ENCODE measurements at places on chromosomes 6 and 20.

- no peak for DNase-seq
- no peak overlapping the region for H3K27ac ChIP-seq
- H3K4me1 ChIP-seq = peaks cover 29% of the 10 kb centered on the region
- H3K27me3 ChIP-seq = no peaks in the 10 kb centered on the region
Observed at GRCh38 chr6:42963855-42964605, 3.5 kb downstream of the GNMT start.

DNA sequence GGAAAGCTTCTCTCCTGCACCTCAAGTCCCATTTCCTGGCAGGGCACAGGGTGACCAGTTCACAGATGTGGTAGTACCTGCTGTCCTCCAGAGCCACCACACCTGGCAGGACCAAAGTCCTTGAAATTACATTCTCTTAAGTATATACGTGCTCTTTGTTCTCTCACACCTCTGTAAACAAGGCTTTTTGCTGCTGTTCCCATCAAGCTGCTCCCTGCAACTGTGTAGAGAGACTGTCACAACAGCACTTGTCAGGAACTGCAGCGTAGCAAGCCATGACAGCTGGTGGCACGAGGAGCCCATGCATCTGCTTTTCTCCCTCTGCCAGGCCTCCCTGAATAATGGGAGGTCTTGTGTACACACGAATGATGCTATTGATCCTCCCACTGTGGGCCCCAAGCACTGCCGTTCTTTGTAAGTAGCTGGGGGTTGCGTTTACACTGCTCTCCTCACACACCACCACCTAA lies 431.8 kb downstream of the CD83 start:
- H3K4me1 ChIP-seq = no peaks in the 10 kb centered on the region
- no peak for DNase-seq
- no peaks in the 10 kb centered on the region for H3K27me3 ChIP-seq
- H3K4me3 ChIP-seq = no peak overlapping the region

- no peaks in the 10 kb centered on the region for H3K36me3 ChIP-seq
- no peaks in the 10 kb centered on the region for H3K4me1 ChIP-seq
- no peak for DNase-seq
- H3K4me3 ChIP-seq = no peak overlapping the region
- H3K27ac ChIP-seq = no peak overlapping the region
- H3K27me3 ChIP-seq = no peaks in the 10 kb centered on the region
Observed at GRCh38 chr20:19016140-19016497, 196.3 kb upstream of the SLC24A3 start.

GRCh38 chr6:111450087-111450486 lies 32.9 kb downstream of the REV3L start:
- no peak overlapping the region for H3K4me3 ChIP-seq
- no peaks in the 10 kb centered on the region for H3K27me3 ChIP-seq
- DNase-seq = no peak
- no peaks in the 10 kb centered on the region for H3K4me1 ChIP-seq
- H3K36me3 ChIP-seq = no peaks in the 10 kb centered on the region
- H3K27ac ChIP-seq = no peak overlapping the region

DNA sequence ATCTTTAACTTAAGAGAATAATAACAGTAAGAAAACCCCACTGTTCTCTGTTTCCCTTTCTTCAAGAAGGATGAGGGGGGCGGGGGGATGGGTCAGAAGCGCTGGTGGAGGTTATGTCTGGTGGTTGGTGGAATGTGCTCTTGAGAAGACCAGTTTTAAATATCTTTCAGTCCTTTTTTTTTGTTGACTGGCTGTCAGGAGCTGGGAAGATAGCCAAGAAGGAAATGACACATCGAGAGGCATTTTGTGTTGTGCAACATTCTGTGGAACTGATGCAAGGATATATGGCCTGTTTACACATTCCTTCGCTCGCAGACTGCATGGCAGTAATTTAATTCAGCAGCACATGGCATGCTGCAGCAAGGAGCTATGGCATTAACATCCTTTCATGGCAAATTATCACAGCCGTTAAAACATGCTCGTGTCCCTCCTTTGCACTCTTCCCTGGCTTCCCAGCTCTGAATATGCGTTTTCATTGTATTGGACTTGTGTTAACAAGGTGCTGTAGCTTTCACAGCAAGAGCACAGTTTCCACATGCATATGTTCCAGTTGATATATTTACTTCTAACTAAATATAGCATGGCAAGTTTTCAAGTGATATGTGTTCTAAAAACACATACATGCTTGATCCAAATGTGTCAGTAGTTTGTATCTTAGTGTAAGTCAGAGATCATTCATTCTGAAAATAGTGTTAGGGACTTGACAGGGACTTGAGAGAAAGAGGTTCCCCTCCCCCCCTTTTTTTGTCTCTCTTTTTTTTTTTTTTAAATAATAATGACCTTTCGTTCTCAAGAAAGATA lies 68.2 kb upstream of the SUPT3H start:
- no peaks in the 10 kb centered on the region for H3K27me3 ChIP-seq
- H3K4me1 ChIP-seq = peaks cover 6% of the 10 kb centered on the region
- no peaks in the 10 kb centered on the region for H3K36me3 ChIP-seq
- peak; percentile 47 for DNase-seq

GRCh38 chr6:156599366-156599765 lies 177.8 kb upstream of the ARID1B start:
- H3K4me3 ChIP-seq = no peak overlapping the region
- no peaks in the 10 kb centered on the region for H3K27me3 ChIP-seq
- no peaks in the 10 kb centered on the region for H3K36me3 ChIP-seq
- DNase-seq = no peak
- no peak overlapping the region for H3K27ac ChIP-seq

DNA sequence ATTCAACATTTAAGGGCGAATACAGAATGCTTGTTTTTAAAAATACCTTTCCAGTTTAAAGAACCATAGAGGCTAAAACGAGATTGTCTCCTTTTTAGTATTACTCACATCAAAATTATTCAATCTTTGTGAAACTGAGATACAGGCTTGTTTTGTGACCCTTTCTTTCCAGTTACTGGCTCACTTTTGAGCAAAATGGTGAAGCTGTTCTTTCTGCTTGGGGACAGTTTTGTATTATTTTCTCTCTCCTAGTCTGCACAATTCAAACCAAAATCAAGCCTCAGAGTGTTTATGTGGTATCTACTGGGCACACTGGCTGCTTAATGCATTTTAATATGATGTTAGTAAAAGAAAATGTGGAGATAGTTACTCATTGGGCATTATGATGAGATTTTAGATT lies 36.5 kb downstream of the HIVEP1 start:
- peaks cover 5% of the 10 kb centered on the region for H3K36me3 ChIP-seq
- H3K27ac ChIP-seq = no peak overlapping the region
- H3K4me3 ChIP-seq = no peak overlapping the region
- no peak for DNase-seq
- peaks cover 15% of the 10 kb centered on the region for H3K4me1 ChIP-seq

DNA sequence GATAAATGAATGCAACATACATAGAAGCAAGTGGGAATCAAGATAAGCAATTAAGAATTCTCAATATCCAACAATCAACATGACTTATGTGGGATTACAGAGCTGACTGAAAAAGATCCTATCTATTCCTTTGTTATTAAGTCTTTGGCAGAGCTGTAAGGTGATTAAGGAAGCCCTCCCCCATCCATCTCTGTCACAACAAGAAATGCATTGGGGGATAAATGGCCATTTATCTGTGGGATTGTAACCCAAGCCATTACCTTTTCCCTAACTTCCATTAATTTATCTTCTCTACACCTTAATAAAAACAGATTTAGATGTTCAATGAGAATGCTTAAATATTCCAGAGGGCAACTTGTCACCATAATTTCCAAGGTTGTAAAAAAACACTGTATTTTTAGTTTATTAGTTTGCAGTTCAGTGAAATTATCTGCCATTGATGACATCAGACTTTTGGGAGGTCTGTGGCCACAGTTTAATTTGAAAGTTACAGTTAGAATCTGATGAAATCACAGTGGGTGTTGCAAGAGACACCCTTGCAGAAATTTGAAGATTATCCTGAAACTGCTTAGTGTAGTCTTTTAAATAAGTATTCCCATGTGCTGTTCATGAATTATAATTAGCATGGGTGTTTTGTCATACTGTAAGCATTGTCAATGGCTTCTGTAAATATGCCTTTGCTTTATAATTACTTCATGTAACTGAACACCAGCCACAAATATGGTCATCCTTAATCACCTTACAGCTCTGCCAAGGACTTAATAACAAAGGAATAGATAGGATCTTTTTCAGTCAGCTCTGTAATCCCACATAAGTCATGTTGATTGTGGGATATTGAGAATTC lies 49.4 kb upstream of the FYN start:
- H3K36me3 ChIP-seq = no peaks in the 10 kb centered on the region
- no peaks in the 10 kb centered on the region for H3K27me3 ChIP-seq
- H3K4me3 ChIP-seq = no peak overlapping the region
- H3K27ac ChIP-seq = no peak overlapping the region
- H3K4me1 ChIP-seq = no peaks in the 10 kb centered on the region

- H3K27me3 ChIP-seq = no peaks in the 10 kb centered on the region
- H3K36me3 ChIP-seq = no peaks in the 10 kb centered on the region
- no peak for DNase-seq
- H3K27ac ChIP-seq = no peak overlapping the region
- no peak overlapping the region for H3K4me3 ChIP-seq
Observed at GRCh38 chr20:63268256-63268655, 4.4 kb upstream of the ARFGAP1 start.

- peak overlapping the region; percentile 66 for H3K27ac ChIP-seq
- H3K27me3 ChIP-seq = no peaks in the 10 kb centered on the region
- H3K36me3 ChIP-seq = no peaks in the 10 kb centered on the region
- no peak for DNase-seq
- H3K4me1 ChIP-seq = peaks cover 11% of the 10 kb centered on the region
Observed at GRCh38 chr6:2854396-2854982, 12.8 kb upstream of the SERPINB1 start.

DNA sequence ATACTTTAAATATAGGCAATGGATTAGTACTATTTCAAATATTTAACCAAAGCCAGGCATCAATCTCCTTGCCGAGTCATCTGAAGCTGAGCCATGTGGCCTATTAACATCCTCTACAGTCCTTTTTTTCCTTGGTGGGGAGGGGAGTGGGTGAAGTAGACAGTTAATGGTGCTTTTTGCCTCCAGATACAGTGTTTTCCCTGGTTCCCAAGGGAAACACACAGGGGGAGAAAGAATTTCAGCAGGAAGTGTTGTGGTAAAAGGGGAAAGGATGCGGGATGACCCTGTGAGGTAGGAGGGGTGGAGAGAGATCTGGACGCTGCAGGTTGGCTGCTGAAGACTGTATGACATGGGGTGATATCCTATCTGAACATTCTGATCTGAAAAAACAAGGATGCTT lies 9.6 kb downstream of the CLDN20 start:
- H3K27ac ChIP-seq = no peak overlapping the region
- H3K36me3 ChIP-seq = peaks cover 6% of the 10 kb centered on the region

GRCh38 chr6:78589436-78589835 lies 277.9 kb upstream of the IRAK1BP1 start:
- no peaks in the 10 kb centered on the region for H3K36me3 ChIP-seq
- no peaks in the 10 kb centered on the region for H3K27me3 ChIP-seq
- H3K4me1 ChIP-seq = no peaks in the 10 kb centered on the region
- no peak overlapping the region for H3K4me3 ChIP-seq
- no peak for DNase-seq
- H3K27ac ChIP-seq = no peak overlapping the region

GRCh38 chr20:60026010-60026409 lies 67.8 kb downstream of the CDH26 start:
- no peak overlapping the region for H3K27ac ChIP-seq
- no peaks in the 10 kb centered on the region for H3K4me1 ChIP-seq
- H3K27me3 ChIP-seq = no peaks in the 10 kb centered on the region
- no peak overlapping the region for H3K4me3 ChIP-seq
- DNase-seq = no peak

- no peaks in the 10 kb centered on the region for H3K36me3 ChIP-seq
- no peaks in the 10 kb centered on the region for H3K4me1 ChIP-seq
- H3K27me3 ChIP-seq = no peaks in the 10 kb centered on the region
- no peak for DNase-seq
Observed at GRCh38 chr20:23508449-23509229, 17.7 kb downstream of the CST8 start.

GRCh38 chr6:107075951-107076381 lies 39.3 kb downstream of the BEND3 start:
- H3K4me1 ChIP-seq = no peaks in the 10 kb centered on the region
- H3K27me3 ChIP-seq = no peaks in the 10 kb centered on the region
- no peak overlapping the region for H3K27ac ChIP-seq
- no peaks in the 10 kb centered on the region for H3K36me3 ChIP-seq
- DNase-seq = no peak

GRCh38 chr6:15989397-15989796 lies 139.5 kb upstream of the MYLIP start:
- no peaks in the 10 kb centered on the region for H3K36me3 ChIP-seq
- no peaks in the 10 kb centered on the region for H3K4me1 ChIP-seq
- no peak overlapping the region for H3K4me3 ChIP-seq
- H3K27ac ChIP-seq = no peak overlapping the region
- no peak for DNase-seq

GRCh38 chr20:37311710-37312355 lies 22.4 kb downstream of the MANBAL start:
- peaks cover 7% of the 10 kb centered on the region for H3K36me3 ChIP-seq
- DNase-seq = no peak
- no peaks in the 10 kb centered on the region for H3K4me1 ChIP-seq
- H3K27ac ChIP-seq = no peak overlapping the region
- H3K27me3 ChIP-seq = no peaks in the 10 kb centered on the region

DNA sequence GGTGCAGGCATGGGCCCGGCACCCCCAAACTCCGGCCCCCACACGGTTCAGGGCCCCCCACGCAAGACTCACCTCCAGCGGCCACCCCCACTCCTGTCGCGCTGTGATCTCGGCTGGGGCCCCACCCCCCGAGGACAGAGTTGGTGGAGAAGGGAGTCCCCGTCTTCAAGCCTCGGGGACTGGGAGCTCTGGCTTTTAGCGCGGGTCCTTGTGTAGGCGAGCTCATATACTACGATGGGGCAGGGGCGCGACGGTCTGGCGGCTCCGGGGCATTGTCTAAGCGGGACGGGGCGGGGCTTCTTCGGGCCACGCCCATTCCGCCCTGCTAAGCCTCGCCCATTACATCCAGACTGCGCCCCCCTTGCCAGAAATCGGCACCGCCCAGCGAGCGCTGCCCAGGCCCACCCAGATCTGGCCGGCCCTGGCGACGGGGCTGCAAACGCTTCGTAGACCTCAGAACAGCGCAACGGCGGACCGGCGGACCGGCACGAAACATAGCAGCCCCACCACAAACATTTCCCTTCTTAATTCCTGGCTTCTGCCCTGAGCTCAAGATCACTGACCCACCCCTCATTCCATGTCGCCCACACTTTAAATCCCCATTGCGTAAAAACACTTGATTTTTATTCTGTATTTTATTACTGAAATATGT lies 1.0 kb upstream of the DDAH2 start:
- peak; percentile 87 for DNase-seq
- H3K27ac ChIP-seq = peak overlapping the region; percentile 91
- H3K4me1 ChIP-seq = peaks cover 17% of the 10 kb centered on the region
- peak overlapping the region; percentile 77 for H3K4me3 ChIP-seq

- H3K27ac ChIP-seq = no peak overlapping the region
- DNase-seq = no peak
- no peaks in the 10 kb centered on the region for H3K36me3 ChIP-seq
- H3K4me1 ChIP-seq = no peaks in the 10 kb centered on the region
- H3K4me3 ChIP-seq = no peak overlapping the region
- no peaks in the 10 kb centered on the region for H3K27me3 ChIP-seq
Observed at GRCh38 chr6:21258665-21259064, 334.9 kb upstream of the SOX4 start.
